ENCODE measurements at places on chromosomes 6 and 20. TPM values are rescaled to one million over a fixed set of nuclear protein-coding genes. Genes with fewer than 3 reads are reported as not detected.

- DNase-seq = no peak
These were observed 324.1 kb upstream of the GJE1 start for GRCh38 chr6:141808662-141809061.

GRCh38 chr6:168496139-168496996, 55.4 kb downstream of the SMOC2 start:
- DNase-seq = no peak

DNA sequence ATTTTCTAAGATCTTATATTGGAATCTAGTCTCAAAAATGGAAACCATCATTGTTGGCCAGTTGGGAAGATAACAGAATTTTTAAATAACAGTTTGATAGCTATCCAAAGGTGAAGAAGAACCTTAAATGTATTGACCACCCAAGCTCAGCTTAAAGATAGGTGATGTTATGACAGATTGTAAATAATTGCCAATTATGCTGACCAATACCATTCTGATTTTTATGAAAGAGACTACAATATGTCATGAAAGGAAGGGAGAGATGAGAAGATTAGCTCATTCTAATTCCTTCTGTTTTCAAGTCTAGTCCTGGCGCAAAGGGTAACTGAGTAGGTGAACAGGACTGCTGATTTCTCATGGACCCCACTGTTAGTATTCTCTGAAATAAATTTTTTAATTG, 5.7 kb upstream of the TAB2 start:
- no peak for DNase-seq

F13A1 gene
- polyA plus RNA-seq = 54.5 TPM

- DNase-seq = no peak
These were observed 77.1 kb downstream of the CDYL start for GRCh38 chr6:4853349-4853748.

TCP11 gene
- 0.34 TPM for polyA plus RNA-seq

- DNase-seq = no peak
These were observed 7.3 kb upstream of the GPR63 start for GRCh38 chr6:96844530-96844929.

WDR46 gene
- 58.4 TPM for polyA plus RNA-seq

VSX1 gene
- not detected for polyA plus RNA-seq

GSTA3 gene
- polyA plus RNA-seq = not detected

FOXA2 gene
- polyA plus RNA-seq = not detected

DNA sequence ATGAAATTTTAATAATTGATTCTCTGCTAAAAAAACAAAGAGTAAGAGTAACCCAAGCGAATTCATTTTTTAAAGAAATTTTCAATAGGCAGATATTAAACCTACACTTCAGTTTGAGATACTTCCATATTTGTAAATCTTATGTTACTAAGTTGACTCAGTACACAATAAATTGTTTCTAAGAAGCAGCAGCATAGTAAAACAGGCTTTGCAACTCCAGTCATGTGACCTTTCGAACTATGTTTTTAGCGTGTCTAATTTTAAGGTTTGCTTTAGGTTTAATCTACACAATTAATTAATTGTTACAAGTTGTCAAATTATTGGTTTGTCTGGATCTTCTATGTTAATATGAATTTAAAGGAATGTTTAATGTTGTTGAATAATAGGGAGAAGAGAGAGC, 708.9 kb upstream of the CITED2 start:
- no peak for DNase-seq

DNA sequence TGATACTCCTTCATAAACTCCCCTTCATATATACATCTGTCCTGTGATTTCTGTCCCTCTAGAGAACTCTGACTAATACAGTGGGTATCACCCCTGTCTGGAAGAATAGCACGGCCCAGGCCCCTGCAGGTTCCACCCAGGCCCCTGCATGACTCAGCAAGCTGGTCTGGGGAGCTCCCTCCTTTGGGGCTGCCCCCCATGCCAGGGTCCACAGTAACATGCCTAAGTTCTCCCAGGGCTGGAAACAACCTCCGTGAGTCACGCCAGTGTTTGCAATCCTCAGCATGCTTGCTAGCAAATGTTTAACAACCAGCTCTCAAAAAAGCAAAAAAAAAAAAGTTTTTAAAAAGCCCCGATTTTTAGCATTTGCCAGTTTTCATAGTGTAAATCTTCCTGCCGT, 134.3 kb upstream of the CDH4 start:
- DNase-seq = no peak

PRDM13 gene
- polyA plus RNA-seq = not detected

GMPR gene
- polyA plus RNA-seq = 55.0 TPM

DNA sequence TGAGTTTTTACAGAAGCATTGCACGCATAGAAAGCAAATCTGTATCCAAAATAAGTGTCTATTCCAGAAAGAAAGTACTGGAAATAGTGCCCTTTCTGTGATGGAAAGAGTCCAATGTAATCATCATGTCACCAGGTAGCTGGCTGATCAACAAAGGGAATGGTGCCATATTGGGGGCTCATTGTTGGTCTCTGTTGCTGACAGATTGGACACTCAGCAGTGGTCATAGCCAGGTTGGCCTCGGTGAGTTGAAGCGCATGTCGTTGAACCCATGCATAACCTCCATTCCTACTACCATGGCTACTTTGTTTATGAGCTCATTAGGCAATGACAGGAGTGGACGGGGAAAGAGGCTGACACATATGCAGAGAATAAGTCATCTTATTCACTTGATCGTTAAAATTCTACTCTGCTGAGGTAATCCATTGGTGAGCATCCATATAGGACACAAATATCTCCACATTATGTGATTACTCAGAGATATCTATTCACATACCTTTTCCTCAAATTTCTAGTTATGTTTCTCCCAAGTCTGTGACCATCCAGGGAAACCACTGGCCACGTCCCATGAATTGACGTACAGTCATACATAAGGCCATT, 560.5 kb downstream of the HAO1 start:
- no peak for DNase-seq

- peak; percentile 89 for DNase-seq
These were observed at the start of gene FOXO3 for GRCh38 chr6:108560463-108561308. TSS of gene FOXO3 (plus strand) at chr6:108560917. CDS start at chr6:108561209, 292 bp downstream.

ERVFRD-1 gene
- 0.08 TPM for polyA plus RNA-seq
